ENCODE measurements at places on chromosomes 5 and 9.

DNA sequence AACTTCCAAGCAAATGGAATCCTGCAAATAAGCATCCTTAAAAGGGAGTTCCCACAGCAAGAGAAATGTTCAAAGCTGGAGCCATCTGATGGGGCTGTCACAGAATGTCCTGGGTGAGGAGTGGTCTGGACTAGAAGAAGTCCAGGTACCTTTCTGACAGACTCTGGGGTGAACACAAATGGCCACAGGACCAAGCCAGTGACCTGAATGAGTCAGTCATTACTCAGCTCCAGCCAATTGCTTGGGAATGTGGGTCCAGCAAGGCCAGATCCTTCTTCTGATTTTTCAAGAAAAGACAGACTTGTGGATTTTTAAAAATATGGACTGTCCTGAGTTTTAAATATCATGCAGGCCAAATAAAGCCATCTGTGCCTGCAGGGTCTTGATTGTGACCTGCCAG lies 30.1 kb downstream of the GALNT10 start:
- DNase-seq = no peak

- no peak for DNase-seq
These were observed 32.7 kb downstream of the SUSD1 start for GRCh38 chr9:112142420-112142819.

- DNase-seq = no peak
These were observed 244.7 kb downstream of the NPR3 start for GRCh38 chr5:32955814-32956213.

DNA sequence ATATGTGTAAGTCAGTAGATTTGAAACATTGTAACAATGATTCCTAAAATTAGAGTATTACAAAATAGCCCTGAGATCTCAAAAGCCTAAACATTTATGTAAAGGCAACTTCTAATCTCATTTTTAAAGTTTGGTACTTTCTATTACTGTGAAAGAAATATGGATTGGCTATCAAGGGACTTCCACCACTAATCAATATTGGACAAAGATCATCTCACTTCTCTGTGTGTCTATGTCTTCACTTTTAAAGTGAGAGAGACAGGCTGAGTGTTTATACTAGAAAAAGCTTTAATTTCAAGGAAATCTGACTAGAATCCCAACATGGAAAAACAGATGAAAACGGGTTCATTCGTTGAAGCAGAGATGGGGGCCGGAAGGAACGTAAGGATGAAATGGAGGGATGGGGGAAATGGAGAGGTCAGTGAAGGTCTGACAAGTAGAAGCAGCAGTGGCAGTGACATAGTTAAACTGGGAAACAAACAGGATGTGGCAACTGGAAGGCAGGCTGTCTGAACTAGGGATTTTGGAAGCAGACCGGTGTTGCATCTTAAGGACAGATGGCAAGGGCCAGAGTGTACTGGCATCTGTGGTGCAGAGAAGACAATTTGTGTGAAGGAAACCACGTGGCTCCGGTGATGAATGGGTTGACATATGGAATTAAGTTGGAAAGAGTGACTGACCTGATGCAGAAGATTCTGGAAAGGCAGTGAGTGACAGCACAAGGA lies 60.8 kb downstream of the PDE4D start:
- no peak for DNase-seq

DNA sequence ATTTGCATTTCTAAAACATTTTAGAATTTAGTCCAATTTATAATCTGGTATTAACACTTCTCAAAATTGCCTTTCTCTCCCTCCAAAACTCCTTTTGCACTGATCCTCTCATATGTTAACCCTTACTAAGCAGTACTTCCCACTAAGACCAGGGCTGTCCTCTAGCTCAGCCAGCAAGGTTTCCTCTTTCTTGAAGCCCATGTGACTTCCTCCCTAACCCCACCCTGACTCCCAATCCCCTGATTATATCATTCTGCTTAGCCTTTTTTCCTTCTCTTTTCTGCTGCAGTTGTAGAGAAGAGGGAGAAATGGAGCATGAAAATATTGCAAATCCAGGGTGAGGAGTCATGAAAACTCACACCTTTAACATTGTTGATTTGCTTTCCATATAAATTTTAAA lies 241.7 kb downstream of the MCTP1 start:
- DNase-seq = no peak

- DNase-seq = no peak
These were observed 15.2 kb downstream of the OR1B1 start for GRCh38 chr9:122642226-122642625.

- no peak for DNase-seq
These were observed 66.5 kb upstream of the SPIN1 start for GRCh38 chr9:88321764-88322163.

DNA sequence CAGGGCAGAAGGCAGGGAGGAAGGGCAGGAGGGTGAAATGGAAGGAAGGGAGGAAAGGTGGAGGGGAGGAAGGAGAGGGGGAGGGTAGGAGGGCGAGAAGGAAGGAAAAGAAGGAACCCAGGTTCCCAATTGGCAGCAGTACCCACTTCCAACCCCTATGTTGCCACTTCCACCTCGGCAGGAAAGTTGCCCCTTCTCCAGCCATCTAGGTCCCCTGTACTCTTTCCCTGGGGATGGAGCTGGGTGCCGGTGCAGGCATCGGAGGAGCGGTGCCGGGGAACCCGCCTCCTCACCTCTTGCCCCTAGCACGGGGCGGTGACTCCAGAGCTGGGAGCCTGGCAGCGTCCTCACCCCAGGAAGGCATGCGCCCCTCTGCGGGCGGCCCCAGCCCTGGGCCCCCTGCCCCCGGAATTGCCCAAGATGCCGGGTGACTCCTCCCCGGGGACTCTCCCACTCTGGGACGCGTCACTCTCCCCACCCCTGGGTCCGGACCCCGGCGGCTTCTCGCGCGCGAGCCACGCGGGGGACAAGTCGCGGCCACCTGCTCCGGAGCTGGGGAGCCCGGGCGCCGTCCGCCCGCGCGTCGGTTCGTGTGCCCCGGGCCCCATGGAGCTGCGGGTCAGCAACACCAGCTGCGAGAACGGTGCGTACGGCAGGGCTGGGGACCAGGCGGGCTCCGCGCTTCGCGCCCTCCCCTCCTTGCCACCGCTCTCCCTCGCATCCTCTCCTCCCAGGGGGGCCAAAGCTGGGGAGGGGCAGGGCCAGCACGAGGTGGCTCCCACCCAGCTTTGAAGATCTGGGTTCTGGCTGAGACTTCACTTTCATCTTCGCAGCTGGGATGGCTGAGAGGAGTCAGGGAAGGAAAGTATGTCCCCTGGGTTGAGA lies at the start of gene NIPAL4:
Gene NIPAL4, plus strand, starts transcription at position 499 of the 885 bp plus-strand sequence. Its CDS starts 108 bp downstream, at position 607.
- no peak for DNase-seq

- DNase-seq = no peak
These were observed 284.2 kb downstream of the NR3C1 start for GRCh38 chr5:143119291-143119769.

GRCh38 chr5:10427201-10427600 lies 14.5 kb upstream of the ROPN1L start:
- DNase-seq = no peak

- DNase-seq = no peak
These were observed 11.8 kb downstream of the FAM163B start for GRCh38 chr9:133597316-133597957.

GRCh38 chr5:144548936-144549335 lies 378.3 kb downstream of the KCTD16 start:
- DNase-seq = no peak

GRCh38 chr5:135662683-135663082 lies 83.9 kb upstream of the CXCL14 start:
- DNase-seq = no peak

GRCh38 chr5:138504799-138505198 lies 38.2 kb downstream of the ETF1 start:
- DNase-seq = no peak

DNA sequence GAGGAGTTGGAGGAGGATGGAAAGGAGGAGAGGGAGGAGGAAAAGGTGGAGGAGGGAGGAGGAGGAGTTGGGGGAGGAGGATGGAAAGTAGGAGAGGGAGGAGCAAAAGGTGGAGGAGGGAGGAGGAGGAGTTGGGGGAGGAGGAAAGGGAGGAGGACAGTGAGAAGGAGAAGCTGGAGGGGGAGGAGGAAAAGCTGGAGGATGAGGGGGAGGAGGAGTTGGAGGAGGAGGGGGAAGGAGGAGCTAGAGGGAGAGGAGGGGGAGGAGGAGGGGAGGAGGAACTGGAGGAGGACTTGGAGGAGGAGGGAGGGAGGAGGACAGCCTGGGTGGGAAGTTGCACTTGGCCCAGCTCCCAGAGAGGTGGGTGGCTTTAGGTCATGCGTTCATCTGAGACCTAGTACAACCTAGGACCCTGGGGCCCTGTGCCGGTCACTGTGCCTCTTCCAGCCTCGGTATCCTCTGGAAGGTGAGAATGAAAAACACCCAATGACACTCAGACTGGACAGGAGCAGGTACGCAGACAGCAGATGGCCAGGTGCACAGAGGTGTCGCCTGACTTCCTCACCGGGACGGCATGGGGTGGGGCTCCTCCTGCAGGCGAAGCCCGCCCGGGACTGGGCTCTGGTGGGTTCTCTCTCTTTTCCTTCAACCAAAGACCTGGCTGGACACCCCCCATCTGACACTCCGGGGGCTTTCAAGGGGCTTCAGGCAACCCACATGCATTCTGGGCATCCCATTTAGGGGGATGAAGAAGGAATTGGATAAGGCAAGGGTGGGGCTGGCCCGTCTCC lies 12.2 kb upstream of the SLC2A6 start:
- DNase-seq = no peak

DNA sequence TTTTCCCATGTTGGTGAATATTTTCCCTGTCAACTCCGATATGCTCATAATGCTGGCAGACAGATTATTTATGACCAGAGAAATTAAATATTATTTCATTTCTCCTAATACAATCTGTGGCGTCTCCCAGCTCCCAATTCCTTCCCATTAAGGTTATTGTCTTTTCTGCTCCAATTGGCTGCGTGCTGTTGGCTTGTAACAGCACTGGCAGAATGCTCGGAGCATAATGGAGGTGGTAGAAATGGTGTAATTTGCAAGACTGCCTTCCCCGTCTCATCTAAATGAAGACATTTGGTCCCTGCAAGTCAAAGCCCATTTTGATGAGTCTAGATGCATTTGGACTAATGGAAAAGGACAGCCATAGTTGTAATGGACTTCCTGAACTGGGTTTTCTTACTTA lies 601.7 kb downstream of the BRINP1 start:
- DNase-seq = no peak

- no peak for DNase-seq
These were observed 236.4 kb downstream of the LRRC70 start for GRCh38 chr5:62814991-62815390.

GRCh38 chr9:137160716-137161557 lies 8.9 kb downstream of the LRRC26 start:
- no peak for DNase-seq

- no peak for DNase-seq
These were observed 817 bp downstream of the GAPVD1 start for GRCh38 chr9:125262294-125262991.

GRCh38 chr5:163189023-163189553 lies 248.3 kb upstream of the CCNG1 start:
- DNase-seq = no peak

DNA sequence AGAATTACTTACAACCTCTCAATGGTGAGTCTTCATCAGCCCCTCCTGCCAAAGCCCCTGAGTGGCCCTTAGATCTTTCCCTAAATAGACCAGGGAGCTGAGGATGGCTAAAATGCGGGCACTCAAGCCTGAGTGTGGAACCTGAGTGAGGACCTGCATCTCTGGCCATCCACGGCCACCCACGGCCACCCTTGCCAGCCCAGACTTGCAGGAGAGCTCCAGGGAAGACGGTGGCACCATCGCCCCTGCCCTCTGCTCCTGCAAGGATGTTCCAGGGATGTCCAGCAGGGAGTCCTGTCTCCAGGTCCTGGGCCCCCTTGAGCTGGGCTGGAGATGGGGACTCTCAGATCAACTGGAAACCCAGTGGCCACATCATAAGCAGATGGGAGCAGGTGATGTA lies 68.2 kb upstream of the OLFM1 start:
- DNase-seq = no peak

DNA sequence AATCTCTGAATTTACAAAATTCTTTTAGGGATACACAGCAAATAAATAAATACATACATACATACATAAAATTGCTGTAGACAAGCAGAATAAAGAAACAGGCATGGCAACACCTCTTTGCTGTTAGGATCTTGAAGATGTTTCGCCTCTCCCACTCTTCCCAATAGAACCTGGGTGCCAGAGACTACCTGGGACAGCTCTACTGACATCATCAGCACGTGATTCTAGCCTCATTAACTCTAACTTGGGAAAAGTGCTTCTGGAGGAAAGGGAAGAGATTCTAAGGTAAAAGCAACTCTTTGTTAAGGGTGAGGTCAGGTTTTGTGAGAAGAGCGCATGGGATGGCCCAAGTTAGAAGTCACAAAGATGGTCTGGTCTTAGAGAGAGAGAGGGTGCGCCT lies 339.1 kb downstream of the RFX3 start:
- DNase-seq = no peak

DNA sequence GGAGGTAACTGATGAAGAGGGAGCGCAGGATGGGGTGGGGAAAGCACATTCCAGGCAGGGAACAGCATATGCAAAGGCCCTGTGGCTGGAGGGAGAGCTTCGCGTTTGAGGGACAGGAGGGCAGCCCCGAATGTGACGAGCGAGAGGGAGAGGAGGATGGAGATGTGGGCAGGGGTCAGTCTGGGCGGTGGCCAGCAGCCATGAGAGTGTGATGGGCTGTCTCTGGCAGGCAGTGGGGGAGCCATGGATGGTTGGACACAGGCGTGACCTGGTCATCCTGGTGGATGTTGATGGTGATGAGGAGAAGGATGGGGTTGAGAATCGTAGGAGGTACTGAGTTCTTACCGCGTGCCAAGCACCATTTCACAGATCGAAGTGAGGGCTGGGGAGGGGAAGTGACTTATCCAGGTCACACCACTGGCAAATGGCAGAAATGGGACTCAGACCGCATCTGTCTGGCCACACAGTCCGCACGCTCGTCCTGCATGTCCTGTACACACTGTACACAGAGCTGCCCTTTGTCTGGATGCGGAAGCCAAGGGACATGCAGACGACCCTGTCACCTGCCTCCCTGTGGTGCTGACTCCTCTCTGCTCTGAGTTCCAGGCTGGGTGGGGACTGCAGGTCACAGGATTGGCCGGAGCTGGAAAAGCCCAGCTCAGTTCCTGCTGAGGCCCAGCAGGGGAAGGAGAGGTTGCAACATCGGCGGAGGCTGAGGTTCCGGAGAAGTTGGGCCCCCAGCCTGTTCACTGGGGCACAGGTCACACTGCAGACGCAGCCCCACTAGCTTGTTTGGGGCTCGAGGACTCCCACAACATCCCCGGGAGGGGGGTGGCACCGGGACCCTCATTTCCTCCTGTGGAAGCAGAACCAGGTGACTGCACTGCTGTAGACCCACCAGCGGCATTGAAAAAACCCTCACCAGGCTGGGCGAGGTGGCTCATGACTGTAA lies 165.6 kb upstream of the IER5L start:
- DNase-seq = peak; percentile 47

GRCh38 chr9:108443019-108443633 lies 412.7 kb downstream of the ACTL7B start:
- no peak for DNase-seq

DNA sequence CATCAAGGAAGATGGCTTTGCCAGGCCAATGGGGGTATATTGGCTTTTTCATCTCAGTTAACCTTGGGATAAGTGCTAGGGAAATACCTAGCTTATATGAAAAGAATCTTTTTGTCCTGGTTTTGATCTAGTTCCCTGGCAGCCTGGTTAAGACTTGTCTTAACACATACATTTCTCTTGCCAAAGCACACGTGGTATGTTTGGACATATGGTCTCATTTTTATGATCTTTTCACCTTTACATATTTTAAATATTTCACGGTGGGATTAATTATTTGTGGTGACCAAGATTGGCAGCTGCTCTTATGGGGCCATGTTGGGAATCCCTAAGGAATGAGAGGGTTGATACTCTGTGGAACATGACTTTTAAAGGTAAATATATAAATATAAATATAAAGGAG lies 312.5 kb downstream of the NPR3 start:
- no peak for DNase-seq

GRCh38 chr9:114580609-114581193 lies 6.9 kb upstream of the ATP6V1G1 start:
- no peak for DNase-seq

All from liver (tissue), 10 donors.